Stimulated activated CD8-positive, alpha-beta memory T cell treated with anti-CD3 and anti-CD28 coated beads, Interleukin-15, amount 100 ng/mL, for 24 hours (primary cell): ENCODE measurements at places on chromosomes 5 and 9.
A peak's percentile ranks its signal among the peaks of the same experiment; 100 is the strongest.

DNA sequence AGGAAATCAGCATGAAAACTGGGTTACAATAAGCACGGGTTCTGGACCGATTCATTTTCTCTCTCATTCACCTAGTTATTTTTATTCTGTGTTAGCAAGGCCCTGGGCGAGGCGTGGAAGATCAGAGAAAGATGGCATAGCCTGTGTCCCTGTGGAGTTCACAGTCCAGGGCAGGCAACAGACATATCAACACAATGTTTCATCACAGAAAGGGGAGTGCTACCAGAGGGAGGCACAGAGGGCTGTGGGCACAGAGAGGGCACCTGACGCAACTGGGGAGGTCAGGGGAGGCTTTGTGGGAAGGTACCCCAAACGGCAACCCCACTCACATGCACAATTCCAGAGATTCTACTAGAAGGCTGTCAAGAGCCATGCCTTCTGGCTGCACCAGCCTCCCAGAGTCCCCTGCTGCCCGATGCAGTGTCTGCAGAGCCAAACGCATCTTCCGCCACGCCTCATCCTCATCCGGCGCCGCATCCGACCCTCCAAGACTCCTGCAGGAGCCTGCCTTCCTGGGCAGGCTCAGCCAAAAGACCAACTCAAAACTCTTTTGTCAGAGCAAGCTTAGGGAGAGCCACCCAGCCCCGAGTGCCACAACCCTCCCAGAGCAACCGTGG is 1.4 kb downstream of the FAM193B start:
- no peak for DNase-seq

DNA sequence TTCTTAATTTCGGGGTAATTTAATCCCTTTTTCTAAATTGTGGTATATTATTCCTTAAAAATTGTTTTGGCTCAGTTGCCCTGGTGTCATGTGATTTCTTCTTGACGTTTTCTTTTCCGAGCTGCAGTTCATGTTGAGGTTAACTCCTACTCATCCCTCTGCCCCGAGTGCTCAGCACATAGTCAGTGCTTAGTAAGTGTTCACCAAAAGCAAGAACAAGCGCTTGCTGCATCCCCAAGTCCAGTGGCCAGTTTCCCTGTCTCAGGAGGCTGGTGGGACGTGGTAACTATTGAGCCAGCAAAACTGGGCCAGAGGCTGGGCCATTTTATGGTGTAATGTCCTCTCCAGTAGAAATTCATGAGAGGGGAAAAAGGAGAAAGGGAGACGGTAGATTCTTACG is 23.3 kb downstream of the TRIO start:
- no peak for DNase-seq

- DNase-seq: peak; percentile 26
Observed at GRCh38 chr9:130172161-130172857, at the start of gene NCS1. Gene NCS1, plus strand, starts transcription at chr9:130172404. Its CDS starts 260 bp downstream, at chr9:130172664.

DNA sequence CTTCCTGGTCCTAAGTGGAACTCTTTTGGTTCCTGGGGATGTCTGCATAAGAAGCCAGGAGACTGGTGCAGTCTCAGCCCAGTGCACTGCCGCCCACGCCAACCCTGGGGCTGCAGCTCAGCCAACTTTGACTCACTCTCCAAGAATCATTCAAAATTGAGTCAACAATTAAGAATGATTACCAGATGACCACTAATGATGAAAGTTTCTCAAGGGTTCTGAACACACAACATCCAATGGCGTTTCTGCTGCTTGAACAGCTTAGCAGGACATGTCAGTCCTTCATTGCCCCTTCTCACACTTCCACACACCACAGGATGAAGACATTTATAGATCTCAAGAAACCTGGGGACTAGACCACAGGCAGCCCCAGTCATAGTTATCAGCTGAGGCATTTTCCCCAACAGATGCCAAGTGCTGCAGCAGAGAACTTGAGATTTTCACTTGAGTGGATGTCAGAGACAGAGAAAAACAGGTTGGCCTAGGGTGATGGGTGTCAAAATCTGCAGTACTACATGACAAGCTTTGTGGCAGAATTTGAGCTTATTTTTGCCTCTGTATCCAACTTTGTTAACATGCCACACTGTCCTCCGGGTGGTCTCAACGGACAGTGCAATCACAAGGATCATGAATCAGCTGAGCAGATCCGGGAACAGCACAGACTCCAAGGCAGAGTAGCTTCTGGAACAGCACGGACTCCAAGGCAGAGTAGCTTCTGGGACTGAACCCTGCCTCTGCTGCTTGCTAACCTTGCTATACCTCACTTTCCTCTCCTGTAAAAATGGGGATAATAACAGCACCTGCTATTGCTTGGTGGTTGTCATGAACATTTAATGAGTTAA is 356.1 kb downstream of the SPOCK1 start:
- no peak for DNase-seq

DNA sequence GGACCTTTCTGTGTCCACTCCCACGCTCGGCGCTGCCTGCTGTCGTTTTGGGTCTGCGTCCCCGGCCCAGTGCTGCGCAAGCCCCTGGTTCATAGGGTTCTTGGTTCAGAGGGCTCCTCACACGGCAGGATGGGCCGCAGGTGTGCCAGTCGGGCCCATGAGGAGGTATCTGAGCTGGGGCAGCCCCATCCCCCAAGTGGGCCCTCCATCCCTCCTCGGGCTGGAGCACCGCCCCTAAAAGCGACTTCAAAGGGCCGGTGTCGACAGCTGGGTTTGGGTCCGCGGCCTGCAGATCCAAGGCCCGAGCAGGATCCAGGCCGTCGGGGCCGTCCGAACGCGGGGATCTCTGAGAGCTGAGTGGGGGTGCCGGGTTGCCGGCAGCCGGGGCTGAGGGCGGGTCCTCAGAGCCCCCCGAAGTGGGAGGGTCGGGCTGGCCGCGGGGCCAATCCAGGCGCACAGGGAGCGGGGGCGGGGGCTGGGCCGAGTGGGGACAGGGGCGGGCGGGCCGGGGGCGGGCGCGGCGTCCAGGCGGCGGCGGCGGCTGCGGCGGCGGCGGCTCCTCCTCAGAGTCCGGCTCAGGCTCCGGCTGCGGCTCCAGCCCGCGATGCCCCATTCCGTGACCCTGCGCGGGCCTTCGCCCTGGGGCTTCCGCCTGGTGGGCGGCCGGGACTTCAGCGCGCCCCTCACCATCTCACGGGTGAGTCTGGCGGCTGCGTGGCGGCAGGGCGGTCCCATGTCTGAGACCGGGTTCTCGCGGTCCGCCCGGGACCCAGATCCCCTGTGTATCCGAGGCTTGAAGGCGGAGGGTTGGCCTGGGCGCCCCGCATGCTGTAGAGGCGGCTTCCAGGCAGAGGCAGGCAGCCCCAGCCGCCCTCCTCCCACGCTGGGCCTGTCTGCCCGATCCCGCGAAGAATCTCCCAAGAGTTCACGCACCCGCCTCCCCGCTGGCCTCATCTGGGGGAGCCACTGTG is at the start of gene PDLIM4:
Gene PDLIM4, plus strand, starts transcription at position 566 of the 971 bp plus-strand sequence. Its CDS starts 39 bp downstream, at position 605.
- DNase-seq: no peak

DNA sequence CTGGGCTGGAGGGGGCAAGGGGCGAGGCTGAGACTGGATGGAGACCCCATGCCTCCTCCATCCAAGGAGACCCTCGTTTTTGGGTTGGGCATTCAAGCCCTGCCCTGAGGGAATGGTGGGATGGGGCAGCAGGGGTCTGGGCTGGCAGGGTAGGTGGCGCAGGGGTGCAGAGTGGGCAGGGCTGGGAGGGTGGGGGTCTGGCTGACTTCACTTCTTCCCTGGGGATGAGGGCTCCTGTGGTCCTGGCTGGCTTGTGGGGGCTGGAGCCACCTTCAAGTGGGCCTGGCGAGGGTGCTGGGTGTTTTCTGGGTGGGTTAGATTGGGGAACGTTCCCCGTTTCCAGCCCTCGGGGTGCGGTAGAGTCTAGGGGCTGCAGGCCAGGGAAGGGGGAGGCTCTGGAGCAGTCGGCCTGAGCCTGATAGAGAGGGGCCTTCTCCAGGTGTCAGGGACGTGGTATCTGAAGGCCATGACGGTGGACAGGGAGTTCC is 412 bp downstream of the LCN1 start:
- no peak for DNase-seq

- DNase-seq: no peak
Observed at GRCh38 chr5:100576217-100576751, 41.1 kb downstream of the FAM174A start.

DNA sequence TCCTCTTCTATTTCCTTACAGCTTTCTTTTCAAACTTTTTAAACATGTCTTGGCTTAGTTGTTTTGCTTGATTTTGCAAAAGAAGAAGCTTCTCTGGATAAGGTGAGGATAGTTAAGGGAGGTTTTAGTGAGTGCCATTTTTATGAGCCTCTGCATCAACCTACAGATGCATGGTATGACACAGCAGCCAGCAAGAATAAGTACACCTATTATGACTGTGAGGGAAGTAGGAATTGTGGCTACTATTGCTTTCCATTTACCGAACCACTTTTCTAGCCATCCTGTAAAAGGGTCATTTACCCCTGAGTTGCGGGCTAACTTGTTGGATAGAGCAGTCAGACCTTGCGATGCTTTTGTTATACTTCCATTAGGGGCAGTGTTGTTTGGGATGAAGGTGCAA is 7.0 kb upstream of the TUT7 start:
- DNase-seq: no peak

DNA sequence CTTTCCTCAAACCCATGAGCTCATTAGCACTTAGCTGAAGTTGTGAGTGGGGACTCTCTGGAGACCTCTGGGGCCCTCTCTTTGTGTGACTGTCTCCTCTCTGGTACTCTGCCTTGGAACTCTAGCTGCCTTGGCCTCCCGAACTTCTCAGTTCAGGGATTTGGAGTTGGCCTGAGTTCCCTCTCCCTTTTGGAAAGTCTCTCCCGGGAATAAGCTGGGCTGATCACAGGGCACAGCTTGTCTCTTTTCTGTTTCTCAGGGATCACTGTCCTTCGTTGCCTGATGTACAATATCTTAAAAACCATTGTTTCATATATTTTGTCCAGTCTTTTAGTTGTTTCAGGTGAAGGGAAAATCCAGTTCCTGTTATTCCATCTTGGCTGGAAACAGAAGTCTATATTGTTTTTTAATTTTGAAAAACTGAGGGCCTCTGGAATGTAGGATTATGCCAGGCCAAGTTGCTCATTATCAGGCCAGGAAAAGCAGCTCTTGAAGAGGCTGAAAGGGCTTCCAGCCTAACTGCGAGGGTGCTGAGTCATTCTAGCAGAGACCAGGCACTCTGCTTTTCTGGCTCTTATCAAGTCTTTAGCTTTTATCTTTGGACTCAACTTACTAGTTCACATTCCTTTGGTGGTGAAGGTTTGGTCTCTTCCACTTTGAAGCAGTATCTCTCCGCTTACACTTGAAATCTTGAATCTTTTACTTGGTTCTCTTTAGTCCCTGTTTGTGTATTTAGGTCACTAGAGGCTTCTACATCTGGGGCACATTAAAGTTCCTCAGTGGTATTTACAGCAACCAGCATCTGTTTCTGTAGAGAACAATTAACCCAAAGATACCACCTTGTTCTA is 8.4 kb upstream of the RGS3 start:
- no peak for DNase-seq

DNA sequence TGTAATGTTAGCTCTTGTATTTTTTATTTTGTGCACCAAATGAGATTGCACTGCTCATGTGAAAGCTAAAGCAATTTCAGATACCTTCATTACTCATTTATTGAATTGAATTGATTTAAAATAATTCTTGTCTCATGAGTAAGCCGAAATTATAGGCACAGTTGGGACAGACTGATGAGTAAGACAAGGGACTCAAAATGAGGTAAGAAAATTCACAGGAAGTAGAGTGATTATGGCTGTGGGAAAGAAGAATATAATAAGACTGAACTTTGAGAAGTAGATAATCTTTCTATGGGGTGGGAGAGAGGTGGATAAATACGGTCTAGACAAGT is 51.1 kb downstream of the NUDT12 start:
- no peak for DNase-seq

DNA sequence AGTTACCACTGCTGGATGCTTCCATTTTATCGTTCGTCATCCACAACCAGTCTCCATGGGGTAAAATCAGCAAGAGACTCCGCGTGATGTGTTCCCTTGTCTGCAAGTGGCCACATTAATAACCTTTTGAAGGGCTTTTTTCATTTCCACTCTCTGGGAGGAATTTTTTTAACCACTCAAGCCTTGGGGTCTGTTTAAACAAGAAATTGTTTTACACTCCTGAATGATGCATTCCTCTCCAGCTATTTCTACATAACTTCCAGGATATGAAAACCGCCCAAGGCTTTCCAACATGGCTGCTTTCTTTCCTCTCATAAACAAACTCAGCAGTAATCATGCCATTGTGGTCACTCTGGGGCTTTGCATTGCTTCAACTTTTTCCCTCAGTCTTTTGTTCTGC is 217.2 kb upstream of the DAPK1 start:
- no peak for DNase-seq

DNA sequence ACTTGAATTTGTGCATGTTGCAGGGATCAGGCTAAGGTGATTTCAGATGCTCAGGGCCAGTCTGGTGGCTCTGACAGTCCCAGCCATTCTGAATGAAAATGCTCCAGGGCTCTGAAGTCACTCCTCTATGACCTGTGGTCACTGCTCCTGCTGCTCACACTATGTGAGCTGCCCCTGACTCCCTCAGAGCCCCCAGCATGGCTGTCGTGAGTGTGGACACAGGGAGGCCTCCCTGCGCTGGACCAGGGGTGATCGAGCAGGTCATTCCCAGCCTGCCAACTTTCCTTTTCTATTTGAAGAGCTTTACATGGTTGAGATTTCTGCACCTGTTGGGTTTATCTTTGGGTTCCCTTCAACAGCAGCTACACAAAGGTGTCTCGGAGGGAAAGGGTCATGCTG is 74.5 kb downstream of the WNK2 start:
- DNase-seq: no peak

DNA sequence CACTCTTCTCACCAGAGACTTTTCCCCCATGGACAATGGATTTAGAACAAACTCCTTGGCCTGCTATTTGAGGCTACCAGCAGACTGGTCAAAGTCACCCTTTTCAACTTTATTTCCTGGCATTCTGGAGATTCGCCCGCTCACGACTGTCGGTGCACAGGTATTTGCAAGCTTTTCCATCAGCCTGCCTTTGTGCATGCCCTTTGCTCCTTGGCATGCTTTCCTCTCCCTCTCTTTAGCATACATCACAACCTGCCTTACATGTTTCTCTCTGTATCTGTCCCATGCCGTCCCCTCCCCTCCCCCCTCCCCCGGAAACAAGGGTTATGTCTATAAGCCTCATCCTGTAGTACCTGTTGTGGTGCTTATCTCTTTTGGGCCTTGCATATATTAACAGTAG is 257.1 kb downstream of the AOPEP start:
- no peak for DNase-seq

DNA sequence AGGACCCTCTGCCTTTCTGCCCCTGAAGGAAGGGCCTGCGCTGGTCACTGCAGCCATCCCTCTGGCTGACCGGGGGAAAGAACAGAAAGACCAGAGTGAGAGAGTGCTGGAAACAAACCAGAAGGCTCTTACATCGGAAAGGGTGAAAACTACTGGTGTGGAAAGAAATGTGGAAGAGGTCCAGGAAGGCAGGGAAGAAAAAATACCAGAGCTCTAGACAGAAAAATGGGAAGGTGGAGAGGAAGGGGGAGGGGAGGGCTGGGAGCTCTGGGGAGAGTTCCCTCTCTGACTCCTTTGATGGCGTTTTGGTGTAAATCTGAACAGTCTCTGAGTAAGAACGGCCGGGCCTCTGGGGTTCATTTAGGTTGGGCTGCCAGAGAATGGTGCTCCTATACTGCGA is 47.7 kb downstream of the COL23A1 start:
- DNase-seq: no peak

GRCh38 chr5:149063017-149063687 is at the start of gene SH3TC2:
Gene SH3TC2, minus strand, starts transcription at chr5:149063062. Its CDS starts 40 bp downstream, at chr5:149063022.
- no peak for DNase-seq

GRCh38 chr5:141825241-141825671 is 53.0 kb downstream of the PCDH1 start:
- DNase-seq: no peak
